ENCODE measurements at places on chromosomes 2 and 18.
A peak's percentile ranks its signal among the peaks of the same experiment; 100 is the strongest.

DNA sequence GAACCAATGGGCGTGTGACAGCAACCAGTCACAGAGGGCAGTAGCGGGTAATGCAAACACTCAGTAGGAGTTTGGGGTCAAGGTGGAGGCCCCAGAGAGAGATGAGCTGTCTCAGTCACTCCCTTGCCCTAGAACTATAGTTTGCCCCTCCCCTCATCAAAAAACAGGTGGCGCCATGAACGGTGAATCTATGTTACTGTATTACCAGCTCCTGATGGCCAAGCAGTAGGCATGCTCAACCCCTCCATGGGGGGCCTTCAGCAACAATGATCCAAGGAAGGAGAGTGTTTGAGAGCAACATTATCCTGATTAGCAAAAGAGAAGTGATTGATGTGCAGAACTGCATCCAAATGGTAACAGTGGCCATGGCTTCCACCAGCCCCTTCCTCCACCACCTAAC lies 30.4 kb downstream of the TRABD2A start:
- no peak for DNase-seq

DNA sequence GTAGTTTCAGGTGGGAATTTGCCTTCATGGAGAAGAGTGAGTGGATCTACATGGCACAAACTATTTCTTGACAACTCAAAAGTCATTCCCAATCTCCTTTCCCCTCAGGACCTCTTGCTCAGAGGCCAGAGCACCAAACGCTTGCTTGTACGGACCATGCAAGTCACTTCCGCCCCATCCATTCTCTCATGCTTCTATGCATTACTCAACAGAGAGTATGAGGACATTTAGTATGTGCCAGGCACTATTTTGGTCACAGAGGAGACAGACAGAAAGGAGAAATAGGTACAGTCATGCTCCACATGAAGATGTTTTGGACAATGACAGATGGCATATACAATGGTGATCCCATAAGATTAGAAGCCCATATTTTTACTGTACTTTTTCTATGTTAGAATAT lies 117.5 kb downstream of the ACTR3 start:
- DNase-seq = no peak

DNA sequence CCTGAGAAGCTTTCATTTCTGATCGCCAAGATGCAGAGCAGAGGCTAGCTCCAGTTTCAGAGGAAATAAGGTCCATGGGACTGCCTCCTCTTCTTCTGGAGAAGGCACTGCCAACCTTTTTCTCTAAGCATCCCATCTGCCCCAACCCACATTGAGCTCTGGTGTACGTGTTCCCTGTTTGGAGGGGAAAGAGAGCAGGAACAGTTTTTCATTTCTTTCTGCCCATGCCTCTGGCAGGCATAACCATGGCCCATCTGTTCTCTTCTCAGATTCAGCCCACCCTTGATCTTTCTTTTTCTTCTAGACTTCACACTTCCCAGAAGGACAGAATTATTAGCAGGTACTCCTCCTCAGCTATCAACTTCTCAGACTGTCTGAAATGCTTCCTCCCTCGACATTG lies 1110.3 kb upstream of the KLHL29 start:
- DNase-seq = no peak

DNA sequence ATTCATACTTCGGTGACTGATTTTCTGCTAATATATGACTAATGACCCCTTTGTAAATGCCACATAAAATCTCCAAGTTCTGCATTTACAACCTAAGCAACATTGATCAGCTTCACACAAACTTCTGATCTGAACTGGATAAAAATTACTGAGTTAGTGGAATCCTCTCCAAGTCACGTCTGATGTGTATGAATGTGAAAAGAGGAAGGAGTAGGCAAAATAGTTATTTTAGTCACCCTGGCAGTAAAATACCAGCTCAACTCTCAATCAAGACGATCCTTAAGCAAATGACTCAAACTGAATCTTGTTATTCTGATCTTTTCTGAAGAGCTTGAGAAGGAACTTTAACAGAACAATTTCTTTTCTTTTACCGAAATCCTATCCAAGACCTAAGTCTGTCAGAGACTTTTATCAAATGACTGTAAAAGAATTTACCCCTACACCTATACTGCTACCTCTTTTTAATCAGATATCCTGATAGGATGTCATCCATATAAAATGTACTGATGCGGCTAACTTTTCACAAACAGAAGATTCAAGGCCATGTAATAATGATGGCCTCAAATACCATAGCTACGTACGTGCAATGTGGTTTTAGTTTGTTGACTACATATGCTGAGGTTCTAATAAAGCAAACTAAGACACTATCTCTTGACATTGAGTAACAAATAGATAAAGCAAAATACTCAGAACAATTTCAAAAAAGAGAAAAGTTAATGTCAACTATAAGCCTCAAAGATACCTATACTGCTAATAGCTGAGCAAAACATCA lies 23.7 kb downstream of the CUL3 start:
- DNase-seq = peak; percentile 59

DNA sequence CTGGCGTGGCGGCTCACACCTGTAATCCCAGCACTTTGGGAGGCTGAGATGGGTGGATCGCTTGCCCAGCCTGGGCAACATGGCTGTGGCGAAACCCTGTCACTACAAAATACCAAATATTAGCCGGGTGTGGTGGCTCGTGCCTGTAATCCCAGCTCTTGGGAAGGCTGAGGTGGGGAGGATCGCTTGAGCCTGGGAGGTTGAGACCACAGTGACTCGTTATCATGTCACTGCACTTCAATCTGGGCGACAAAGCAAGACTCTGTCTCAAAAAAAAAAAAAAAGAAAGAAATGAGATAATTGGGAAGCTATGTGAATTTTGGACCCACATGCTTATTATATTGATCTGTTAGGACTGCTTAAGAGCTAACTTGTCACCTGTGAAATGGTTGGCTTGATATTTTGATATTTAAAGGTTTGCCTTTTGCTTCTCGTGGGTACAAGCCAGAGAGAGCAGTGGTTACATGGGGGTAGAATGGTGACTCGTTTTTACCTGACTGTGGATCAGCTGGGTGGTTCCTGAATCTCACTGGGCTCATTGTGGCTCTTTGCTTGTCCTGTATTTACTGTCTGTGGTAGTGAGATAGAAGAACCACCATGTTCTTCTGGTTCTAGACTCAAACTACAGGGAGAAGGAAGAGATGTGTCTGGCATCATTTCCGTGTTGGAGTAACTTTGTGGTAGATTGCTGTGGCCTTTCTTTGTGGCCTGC lies 28.9 kb downstream of the ZNF532 start:
- no peak for DNase-seq

DNA sequence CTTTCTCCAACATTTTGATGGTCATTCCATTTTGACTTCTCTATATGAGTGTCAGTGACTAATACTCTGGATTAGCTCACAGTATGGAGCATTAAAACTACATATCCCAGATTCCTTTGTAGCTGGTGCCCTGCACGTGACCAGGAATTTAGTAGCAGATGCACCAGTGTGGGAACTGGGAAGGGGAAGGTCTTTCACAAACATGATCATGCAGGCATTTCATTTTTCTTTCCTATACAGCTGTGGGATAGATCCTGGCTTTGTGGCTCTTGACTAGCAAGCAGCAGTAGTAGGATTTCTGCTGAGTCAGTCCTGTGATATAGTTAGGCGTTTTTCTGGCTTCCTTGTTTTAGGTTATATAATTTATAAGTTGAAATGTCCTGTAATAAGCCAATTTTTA lies 971.0 kb upstream of the CDH2 start:
- DNase-seq = peak; percentile 34

- peak; percentile 68 for DNase-seq
Observed at GRCh38 chr18:9474108-9474982, 968 bp upstream of the RALBP1 start.

GRCh38 chr18:64659196-64659595 lies 510.3 kb upstream of the LINC00305 start:
- DNase-seq = no peak

GRCh38 chr2:16927398-16927797 lies 261.8 kb upstream of the CYRIA start:
- no peak for DNase-seq

DNA sequence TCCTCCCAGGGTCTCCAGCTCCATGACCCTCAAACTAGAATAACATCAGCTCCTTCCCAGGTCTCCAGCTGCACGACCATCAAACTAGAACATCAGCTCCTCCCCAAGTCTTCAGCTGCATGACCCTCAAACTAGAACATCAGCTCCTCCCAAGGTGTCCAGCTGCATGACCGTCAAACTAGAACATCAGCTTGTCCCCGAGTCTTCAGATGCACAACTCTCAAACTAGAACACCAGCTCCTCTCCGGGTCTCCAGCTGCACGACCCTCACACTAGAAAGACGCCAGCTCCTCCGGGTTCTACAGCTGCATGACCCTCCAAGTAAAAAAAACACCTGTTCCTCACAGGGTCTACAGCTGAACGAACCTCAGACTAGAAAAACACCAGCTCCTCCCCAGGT lies 312.9 kb upstream of the TFPI start:
- no peak for DNase-seq

DNA sequence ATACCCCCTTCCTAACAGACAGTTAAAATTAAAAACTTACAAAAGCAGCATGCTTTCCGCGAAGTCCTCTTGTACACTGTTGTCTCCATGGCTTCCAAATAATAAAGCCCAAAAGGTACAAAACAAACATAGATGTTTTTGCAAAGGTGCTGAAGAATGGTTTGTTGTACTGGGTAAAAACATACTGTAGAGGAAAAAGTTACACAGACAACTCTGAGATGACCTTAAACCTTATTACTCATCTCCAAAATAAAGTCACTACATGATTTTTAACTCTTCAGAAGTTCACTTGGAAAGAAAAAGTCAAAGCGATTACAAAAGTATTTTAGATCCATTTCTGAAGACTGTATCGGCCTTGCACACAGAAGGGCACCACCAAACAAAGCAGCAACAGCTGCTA lies 6.1 kb downstream of the SLC35F5 start:
- no peak for DNase-seq

- no peak for DNase-seq
Observed at GRCh38 chr2:238457927-238458324, 31.2 kb downstream of the ASB1 start.

- DNase-seq = peak; percentile 10
Observed at GRCh38 chr2:155727187-155727895, 605.2 kb downstream of the NR4A2 start.

DNA sequence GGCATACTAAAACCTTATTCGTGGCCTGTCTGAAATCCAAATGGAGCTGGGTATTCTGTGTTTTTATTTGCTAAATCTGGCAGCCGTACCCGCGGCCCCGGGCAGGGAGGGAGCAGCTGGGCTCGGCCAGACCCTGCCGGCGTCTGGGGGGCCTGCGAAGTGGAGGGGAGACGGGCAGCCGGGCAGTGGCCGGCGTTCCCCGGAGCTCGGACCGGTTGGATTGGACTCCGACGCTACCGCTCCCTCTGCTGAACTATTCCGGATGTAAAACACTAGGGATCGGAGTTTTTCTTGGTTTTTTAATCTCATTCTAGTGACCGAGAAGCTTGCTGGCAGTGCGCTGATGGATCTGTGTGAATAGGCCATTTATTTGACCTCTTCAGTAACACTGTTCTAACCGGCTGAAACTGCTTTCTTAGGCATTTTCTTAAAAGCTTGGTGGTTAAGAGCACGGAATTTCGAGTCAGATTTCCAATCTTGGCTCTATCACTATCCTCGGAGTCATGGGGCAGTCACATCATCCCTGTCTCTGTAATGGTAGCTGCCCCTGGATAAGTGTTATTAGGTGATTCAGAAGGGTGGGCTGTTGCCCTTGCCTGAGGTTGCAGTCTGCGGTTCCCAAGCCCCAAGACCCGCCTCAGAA lies 694 bp downstream of the UNC50 start:
- no peak for DNase-seq

- DNase-seq = no peak
Observed at GRCh38 chr2:22247466-22247865, 1123.7 kb downstream of the TDRD15 start.

DNA sequence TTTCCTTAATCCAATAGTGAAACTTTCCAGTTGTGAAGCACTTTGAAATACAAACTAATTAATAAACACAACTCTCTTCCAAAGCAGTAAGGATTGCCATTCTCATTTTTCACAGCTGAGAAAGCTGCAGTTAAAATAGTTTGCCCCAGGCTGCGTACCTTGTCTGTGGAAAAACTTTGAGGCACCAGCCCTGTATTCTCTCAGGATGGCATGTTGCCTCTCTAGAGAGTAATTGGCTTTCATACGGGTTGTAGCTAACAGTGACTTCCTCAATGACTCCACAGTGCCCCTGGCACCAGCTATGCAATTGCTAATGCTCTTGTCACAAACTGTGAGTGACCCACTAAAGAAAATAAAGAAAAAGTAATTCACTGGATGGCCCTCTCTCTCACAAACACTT lies 345.7 kb downstream of the MTX2 start:
- DNase-seq = no peak

Measured in common myeloid progenitor, CD34-positive (primary cell).